ENCODE measurements at places on chromosomes 5 and 9.
A peak's percentile ranks its signal among the peaks of the same experiment; 100 is the strongest.

- no peak for ATAC-seq
Observed at GRCh38 chr5:66808663-66809062, 212.5 kb downstream of the MAST4 start.

- ATAC-seq = peak; percentile 63
Observed at GRCh38 chr5:53008751-53009150, 19.6 kb downstream of the ITGA2 start.

GRCh38 chr5:136103118-136103517, 29.5 kb upstream of the SMAD5 start:
- no peak for ATAC-seq

GRCh38 chr5:102811972-102812371, 56.9 kb downstream of the PAM start:
- ATAC-seq = peak; percentile 25

GRCh38 chr5:107607671-107608345, 62.9 kb downstream of the EFNA5 start:
- ATAC-seq = no peak

DNA sequence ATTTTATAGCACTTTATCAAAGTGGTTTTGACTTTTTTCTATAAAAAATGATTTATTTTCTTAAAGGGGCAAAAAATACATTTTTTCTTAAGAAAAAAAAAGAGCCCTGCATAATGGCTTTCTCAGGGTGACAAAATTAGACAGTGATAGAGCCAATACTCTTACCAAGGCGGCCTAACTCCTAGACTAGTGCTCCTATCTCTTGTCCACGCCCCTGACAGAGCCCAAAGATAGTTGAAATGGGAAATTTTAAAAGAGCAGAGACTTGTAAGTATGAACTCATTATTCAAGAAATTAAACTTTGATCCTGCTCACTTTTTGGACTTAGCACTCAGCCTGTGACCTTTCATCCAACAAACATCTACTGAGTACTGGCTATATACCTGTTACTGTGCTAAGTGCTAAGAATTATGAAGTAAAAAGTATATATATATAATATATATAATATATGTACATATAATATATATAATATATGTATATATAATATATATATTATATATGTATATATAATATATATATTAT, 1.2 kb downstream of the INVS start:
- no peak for ATAC-seq

- no peak for ATAC-seq
Observed at GRCh38 chr9:34984049-34984448, 5.5 kb upstream of the DNAJB5 start.

GRCh38 chr5:180644129-180644824, 5.1 kb downstream of the FLT4 start:
- no peak for ATAC-seq

- ATAC-seq = peak; percentile 37
Observed at GRCh38 chr9:131885144-131885609, 145.3 kb upstream of the RAPGEF1 start.

GRCh38 chr9:20312732-20313131, 309.6 kb downstream of the MLLT3 start:
- ATAC-seq = no peak

- ATAC-seq = peak; percentile 68
Observed at GRCh38 chr5:172931001-172931536, 28.2 kb upstream of the RPL26L1 start.

DNA sequence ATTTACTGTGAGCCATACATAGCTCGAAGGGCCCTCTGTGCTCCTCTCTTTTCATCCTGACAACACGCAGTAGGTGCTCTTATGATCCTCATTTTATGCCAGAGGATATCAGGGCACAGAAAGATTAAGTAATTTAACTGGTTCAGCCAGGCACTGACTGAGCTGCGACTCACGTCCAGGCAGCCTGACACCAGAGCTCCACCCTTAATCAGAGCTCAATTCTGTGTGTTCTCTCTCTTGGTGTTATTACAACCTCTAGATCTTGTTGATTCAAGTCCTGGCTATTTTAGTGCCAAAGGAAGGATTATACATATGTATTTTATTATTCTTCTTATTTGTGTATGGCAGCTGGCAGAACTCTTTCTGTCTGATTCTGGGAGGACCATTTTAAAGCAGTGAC, 59.7 kb downstream of the OSMR start:
- ATAC-seq = no peak

DNA sequence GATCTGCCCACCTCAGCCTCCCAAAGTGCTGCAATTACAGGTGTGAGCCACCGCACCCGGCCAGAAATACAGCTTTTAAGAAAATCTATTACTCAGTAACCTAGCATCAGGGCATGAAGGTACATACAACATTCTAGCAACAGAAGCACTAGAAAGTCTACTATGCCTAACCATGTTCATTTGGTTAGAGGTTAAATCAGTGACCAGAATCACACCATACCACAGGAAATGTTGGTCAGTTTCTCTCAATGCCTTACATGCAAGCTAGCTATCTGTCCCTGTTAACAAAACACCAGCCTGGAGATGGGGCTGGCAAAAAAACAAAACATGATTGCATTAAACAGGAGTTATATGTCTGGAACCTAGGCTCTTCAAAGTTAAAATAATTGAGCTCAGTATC, 104.1 kb downstream of the STRBP start:
- no peak for ATAC-seq

GRCh38 chr9:113350937-113351336, 1.6 kb downstream of the BSPRY start:
- no peak for ATAC-seq

- peak; percentile 68 for ATAC-seq
Observed at GRCh38 chr9:92349771-92350739, 24.3 kb downstream of the CENPP start.

- ATAC-seq = no peak
Observed at GRCh38 chr5:167254132-167254531, 1037.3 kb upstream of the WWC1 start.

- peak; percentile 64 for ATAC-seq
Observed at GRCh38 chr9:109311286-109311685, 9.6 kb downstream of the EPB41L4B start.

GRCh38 chr5:151695464-151695863, 8.7 kb upstream of the SPARC start:
- ATAC-seq = no peak

DNA sequence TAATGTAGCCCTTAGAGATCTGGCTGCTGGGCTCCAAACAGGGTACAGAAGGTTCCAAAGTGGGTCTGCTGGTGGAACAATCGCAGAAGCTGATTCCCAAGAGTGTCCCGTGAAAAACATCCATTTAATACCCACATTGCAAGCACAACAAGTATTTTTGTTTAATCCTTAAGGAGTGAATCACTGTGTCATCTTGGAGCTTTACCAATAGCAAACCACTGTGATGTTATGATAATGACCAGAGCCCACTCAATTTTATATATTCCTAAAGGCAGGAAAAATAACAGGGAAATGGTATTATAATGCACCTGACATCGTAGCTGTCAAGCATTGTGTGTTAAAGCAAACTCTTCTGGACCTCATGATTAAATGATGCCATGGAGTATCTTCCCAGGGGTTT, 291.9 kb downstream of the FBXL7 start:
- peak; percentile 13 for ATAC-seq

DNA sequence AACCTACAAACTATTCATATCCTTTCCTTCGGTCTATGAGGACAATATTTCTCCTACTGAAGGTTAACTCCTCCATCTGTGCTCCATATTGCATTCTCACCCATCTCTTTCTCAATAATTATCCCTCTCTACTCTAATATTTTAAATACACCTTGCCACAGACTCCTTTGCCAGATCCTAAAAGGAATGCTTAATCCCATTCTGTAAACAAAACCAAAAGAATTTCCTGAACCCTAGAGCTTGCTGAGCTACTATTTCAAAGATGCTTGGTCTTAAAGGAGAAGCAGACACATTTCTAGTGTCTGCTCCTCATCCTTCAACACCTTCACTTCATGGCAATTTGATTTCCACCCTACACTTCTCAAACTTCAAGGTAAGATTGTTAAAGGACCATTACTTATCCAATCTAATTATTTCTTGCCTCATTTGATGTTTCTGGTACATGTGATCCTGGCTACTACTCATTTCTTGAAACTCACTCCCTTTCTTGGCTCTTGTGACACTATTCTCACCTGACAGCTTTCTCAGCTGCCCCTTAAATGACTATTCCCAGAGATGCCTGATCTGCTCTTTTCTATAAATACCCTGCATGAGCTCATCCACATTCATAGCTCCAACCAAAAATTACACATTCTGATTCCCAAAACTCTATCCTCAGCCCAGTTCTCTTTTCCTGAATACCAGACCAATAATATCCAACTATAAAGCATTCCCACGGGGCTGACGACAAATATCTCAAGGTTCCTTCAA, 20.2 kb downstream of the HOMER1 start:
- ATAC-seq = no peak

DNA sequence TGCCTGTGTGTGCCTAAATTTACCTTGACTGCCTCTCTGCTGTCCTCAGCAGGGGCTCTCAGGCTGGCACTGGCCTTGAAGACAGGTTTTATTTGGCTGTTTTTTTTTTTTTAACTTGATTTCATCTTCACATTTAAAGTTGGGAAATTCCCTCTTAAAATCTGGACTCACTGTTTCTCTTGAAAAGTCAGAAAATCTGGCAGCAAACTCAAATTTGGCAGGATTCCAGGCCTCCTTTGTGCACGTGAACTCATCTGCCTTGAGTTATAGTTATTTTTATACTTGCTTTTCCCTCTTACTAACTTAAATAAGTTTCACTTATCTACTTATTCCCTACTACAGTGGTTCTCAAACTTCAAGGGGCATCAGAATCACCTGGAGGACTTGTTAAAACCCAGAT, 118.4 kb upstream of the MAP3K1 start:
- ATAC-seq = no peak

DNA sequence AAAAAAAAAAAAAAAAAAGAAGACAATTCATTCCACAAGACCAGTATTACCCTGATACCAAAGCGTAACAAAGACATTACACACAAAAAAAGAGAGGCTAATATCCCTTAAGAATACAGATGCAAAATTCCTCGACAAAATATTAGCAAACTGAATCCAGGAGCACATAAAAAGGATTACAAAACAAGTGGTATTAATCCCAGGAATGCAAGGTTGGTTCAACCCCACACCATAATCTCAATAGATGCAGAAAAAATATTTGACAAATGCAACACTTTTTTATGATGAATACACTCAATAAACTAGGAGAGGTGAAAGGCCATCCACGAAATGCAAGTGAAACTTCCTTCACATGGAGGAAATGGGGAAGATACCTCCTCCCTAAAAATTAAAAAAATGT, 80.1 kb upstream of the TLR4 start:
- ATAC-seq = no peak

- no peak for ATAC-seq
Observed at GRCh38 chr5:124581738-124582560, 164.5 kb downstream of the ZNF608 start.

DNA sequence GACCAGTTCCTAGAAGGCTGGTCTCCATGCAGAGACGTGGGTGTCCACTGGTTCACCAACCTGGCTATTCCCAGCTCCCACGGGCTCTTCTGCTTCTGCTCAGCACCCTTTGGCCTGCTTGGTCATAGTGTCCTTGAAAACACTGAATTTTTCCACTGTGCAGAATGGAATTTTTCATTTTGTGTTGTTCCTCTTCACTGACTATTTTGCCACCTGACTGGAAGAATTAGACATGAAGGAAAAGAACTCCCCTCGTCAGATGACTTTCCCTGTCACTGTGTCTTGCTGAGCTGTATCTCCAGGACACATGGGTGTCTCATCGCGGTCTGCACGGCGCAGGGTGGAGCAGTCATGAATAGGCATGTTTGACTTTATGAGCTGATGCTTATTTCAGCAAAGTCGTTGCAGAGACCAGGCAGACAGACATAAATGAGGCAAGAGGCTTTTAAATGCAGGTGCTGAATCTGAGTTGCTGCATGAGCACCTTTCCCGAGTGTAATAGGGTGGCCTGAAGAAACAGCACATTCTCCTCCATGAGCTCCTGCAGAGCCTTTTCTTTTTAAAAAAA, 50.2 kb upstream of the SEMA4D start:
- ATAC-seq = no peak

DNA sequence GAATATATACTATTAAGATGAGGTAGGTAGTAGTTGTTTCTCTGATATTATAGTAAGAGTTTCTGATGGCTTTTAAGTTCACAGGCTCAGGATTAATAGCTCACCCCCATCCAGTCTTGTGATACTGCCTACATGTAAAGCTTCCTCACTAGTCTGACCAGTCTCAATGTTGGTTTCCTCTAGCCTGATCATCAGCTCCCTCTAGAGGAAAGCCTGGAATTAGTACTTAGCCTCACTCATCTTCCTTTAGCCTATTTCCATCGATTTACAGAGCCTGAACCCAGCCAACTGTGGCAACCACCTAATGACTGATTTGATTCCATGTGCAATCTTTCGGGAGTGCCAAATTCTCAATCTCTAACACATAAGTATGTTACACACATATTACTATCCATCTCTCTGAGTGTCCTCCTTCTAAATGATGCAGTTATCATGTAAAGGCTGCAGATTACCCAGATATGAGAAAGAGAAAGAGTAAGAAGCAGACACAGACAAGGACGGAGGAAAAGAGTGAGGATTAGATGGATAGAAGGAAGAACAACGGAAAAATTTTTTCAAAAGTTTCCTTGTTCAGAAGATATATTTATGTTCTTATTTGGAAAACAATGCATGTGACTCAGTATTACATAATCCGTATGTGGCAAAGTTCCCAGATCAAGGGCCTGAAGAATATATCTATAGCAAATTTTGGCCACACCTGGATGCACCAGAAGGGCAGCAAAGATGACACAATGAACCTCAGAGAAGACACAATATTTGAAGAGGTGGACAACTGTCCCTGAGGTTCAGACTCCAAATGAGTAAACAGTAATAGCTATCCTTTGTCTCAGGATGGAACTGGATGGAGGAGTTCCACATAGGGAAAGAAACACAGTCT, 333.7 kb downstream of the ELAVL2 start:
- ATAC-seq = peak; percentile 68

DNA sequence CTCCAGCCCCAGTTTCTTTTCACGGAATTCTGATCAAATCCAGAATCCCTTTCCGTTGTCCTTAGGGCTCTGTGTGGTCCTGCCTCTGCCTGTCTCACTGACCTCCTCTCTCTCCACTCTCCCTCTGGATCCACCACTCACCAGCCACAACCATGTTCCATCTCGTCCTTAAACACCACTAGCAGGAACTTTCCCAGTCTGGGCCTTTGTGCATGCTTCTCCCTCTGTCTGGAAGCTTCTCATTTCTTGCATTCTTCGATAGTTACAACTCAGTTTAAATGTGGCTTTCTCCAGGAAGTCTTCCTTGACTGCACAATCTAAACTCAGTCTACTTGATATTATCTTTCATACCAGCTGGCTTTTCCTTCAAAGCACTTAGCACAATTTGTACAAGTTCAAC, 117.7 kb upstream of the MSX2 start:
- no peak for ATAC-seq

DNA sequence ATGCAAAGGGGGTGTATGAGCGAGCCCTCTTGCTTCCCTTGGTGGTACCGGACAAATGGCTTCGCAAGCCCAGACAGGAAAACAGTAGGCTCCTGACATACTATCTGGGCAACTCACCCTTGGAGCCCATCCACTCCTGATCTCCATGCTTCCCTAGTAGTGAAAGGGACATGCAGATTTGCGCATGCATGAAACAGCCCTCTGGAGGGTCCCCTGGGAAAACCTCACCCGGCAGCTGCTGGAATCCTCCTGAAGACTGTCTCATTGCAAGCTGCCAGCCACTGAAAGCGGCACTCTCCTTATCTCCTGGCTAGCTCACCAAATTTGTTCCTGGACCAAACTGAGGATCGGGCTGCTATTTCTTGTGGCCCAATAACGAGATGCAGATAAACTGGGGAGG, 10.2 kb downstream of the ZNF169 start:
- no peak for ATAC-seq

- peak; percentile 81 for ATAC-seq
Observed at GRCh38 chr9:126499005-126499910, 114.5 kb upstream of the LMX1B start.
